Stimulated activated CD8-positive, alpha-beta memory T cell treated with anti-CD3 and anti-CD28 coated beads, Interleukin-7, amount 100 ng/mL, for 4 hours (primary cell): ENCODE measurements at places on chromosomes 3 and 15.
A peak's percentile ranks its signal among the peaks of the same experiment; 100 is the strongest.

DNA sequence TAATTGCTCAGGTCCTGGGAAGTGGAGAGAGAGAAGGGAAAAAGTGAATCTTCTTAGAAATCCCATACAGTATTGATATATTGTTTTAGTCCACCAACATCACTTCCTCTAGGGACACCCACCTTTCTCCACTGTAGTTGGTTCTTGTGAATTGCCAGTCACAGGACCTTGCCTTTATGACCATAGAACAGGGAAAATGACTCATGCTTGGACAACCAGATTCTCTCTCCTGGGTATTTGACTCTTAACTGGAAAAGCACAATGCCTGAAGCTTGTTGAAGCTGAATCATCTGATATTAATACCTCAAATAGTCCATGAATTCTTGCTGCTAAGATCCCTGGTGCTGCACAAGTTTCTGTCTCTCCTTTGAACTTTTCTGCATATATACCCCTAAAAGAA lies 32.5 kb upstream of the DCLK3 start:
- no peak for DNase-seq

- no peak for DNase-seq
Observed at GRCh38 chr15:90343302-90343790, 8.7 kb upstream of the ZNF774 start.

DNA sequence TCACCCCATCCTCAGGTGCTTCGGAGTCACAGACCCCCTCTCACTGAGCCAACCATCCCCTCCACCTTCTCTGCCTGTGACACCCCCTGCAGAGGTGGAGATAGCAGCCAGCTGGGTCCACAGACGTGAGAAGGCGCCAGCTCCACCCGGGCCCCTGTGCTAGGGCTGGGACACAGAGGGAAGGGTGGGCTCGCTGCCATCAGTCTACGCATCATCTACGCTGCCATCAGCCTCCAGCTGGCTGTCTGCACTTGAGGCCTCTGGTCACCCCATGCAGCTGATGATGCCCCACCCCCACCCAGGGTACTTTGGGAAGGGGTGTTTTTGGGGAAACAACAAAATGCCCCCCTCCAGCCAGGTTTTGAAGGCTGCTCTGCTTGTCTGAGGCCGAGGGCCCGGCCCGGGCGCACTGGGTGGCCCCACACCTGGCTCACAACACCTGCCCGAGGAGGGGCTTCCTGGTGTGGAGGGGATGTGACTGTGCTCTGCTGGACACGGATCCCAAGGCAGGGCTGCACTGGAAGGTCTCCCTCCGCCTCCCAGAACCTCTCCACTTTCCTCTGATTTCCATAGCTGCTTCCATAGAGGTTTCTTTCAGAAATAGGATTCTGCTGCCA lies 163.4 kb upstream of the IQSEC1 start:
- no peak for DNase-seq

GRCh38 chr3:18425641-18426257 lies 610 bp upstream of the SATB1 start:
- DNase-seq, result peak; percentile 69
